Peyer's patch (tissue), 4 donors: ENCODE measurements at places on chromosomes 2 and 18.

DNA sequence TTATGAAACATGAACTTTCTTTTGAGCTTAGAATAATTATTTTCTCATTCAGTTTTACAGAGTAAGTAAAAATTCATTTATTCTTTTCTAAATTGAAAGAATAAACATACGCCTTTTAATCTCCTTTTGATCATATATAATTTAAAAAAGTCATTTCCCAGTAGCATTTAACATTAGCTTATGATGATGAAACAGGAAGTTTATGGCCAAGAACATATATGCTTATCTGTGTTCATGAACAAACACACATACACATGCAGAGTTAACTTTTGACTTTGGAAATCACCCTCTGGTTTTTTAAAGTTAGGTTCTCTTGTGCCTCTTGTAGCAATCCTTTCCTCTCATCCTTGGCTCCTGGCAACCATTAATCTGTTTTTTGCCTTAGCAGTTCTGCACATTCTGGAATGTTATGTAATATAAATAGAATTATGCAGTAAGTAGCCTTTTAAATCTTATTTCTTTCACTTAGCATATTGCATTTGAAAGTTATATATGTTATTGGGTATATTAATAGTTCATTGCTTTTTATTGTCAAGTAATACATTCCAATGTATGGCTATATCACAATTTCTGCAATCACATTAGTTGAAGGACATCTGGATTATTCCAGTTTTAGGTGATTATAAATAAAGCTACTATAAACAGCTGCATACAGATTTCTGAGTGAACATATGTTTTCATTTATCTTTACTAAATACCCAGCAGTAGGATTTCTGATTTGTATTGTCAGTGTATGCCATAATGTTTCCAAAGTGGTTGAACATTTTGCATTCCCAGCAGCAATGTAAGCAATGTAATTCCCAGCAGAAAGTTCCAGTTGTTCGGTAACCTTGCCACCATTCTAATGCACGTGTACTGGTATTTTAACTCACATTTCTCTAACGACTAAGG is 210.3 kb downstream of the ZRANB3 start:
- DNase-seq: no peak

DNA sequence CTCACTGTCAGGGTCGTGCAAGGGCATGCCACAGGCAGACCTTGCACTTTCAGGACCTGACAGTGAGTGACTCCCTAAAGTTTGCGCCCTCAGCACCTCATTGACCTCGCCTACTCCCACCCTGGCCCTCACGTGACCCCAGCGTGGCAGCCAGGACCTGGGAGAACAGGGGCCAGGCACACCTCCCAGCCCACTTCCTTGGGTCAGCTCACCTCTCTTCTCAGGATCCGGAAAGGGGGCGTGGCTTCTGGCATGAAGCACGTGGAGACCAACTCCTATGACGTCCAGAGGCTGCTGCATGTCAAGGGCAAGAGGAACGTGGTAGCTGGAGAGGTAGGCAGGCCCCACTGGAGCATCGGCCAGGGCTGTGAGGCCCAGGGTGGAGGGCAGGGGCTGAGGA is 8.8 kb downstream of the VIL1 start:
- DNase-seq: peak; percentile 41

DNA sequence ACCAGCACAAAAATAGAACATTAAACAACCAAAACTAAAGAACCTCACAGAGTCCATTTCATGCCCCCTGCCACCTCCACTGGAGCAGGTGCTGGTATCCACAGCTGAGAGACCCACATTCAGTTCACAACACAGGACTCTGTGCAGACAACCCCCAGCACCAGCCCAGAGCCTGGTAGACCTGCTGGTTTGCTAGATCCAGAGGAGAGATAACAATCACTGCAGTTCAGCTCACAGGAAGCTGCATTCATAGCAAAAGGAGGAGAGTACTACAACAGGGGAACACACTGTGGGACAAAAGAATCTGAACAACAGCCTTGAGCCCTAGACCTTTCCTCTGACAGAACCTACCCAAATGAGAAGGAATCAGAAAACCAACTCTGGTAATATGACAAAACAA is 326.7 kb downstream of the METTL4 start:
- DNase-seq: no peak

GRCh38 chr2:35410431-35411061 is 945.0 kb upstream of the CRIM1 start:
- no peak for DNase-seq

- no peak for DNase-seq
Observed at GRCh38 chr2:9228781-9229469, 22.3 kb downstream of the ASAP2 start.

- DNase-seq: no peak
Observed at GRCh38 chr18:34789768-34790344, 79.8 kb downstream of the DTNA start.

DNA sequence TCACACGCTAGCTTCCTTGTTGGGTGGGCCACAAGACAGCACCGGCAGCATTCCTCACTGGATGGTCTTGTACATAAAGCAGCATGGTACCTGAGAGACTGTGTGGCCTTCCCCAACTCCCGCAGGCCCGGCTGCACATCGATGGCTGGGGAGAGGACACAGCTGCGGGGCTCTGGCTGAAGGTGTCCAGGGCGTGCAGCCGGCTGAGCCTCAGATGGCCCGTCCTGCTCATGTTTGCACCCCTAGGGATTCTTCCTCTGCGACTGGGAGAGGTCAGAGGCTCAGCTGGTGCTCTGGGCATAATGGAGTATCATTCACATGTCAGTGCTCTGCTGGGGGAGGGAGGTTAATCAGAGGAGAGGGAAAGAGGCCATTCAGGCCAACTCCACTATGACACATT is 207.9 kb downstream of the SEPTIN10 start:
- no peak for DNase-seq

- DNase-seq: no peak
Observed at GRCh38 chr2:150090031-150090430, 397.4 kb downstream of the RND3 start.

DNA sequence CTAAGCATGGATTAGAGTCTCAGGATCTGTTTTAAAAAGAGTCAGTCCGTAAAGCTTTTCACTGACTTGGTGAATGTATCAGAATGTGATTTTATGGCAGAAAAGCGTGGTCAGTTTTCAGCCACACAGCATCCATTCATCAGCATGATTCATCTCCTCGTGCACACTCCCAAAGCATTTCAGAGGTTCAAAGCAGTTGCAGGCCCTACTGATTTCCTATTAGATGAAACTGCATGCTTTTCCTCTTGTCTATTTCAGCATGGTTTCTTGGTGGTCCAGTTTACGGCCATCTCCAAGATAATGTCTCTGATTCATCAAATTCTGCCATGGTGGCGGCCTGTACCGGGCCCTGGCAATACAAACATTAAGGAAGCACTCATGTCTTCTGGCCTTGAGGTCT is 4.8 kb upstream of the PARD6G start:
- no peak for DNase-seq

- no peak for DNase-seq
Observed at GRCh38 chr18:62976227-62976626, 260.9 kb downstream of the PHLPP1 start.

DNA sequence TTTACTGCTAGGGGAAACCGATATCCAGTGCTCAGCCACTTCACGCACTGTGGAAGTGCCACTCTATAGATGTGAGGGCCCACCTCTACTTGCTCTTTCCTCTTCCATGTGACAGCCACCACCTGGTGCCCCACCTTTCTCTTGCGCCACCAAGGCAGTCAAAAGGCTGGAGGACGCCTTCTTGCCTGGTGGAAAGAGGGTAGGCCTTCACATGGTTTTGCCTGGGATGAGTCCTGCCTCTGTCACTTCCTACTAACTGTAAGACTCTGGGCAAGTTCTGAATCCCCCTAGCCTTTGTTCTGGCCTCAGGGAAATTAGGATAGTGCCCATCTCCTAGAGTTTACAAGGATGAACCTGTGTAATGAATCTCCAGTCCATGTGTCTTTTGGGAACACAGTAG is 66.1 kb upstream of the ODC1 start:
- DNase-seq: no peak

DNA sequence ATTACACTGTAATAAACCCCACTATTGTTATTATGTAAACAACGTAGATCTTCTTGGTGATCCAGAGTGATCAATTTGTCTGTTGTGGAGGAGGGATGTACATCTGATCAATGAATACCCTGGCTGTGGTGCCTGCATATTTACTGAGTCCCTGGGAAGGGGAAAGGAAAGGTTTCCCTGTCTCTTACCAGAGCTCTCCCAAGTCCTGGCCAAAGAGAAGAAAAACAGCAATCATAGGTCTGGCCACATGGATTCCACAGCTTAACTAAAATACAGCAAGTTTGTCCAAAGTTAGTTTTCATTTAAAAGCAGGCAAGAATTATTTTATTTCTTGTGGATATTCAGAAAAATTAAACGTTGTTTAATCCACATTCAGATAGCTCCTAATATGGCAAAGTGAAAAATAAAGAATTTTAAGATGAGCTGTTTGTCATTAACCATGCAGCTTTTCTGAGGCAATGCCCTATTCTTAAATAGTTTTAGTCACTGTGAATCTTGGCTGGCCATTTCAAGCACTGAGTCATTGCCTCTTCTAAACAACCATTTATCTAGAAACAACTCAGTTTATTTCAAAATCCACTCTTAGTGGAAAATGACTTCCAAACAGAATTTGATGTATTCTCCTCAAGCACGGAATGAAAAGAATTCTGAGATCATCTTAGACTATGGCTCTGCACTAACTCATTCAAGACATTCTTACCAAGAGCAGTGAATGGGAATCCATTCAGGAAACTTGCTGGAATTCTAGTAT is 1004.4 kb upstream of the CDH2 start:
- DNase-seq: no peak

- no peak for DNase-seq
Observed at GRCh38 chr2:64251497-64252250, 107.5 kb upstream of the PELI1 start.

DNA sequence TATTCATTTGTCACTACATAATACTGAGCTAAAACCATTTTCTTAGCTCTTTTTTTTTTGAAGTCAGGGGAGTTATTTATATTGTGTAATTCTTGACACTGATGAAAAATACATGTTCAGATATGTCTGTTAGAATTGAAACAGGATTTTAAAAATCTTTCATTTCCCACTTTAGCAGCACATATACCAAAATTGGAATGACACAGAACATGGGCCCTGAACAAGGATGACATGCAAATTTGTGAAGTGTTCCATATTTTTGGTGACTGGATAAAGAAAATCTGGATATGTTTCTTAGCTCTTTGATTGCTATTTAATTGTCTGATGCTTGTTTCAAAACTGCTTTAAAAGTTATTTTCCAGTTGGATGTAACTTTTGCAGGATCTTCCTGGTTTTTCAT is 1963.9 kb upstream of the LRRTM1 start:
- no peak for DNase-seq

- no peak for DNase-seq
Observed at GRCh38 chr2:238974501-238975166, 126.7 kb downstream of the TWIST2 start.

DNA sequence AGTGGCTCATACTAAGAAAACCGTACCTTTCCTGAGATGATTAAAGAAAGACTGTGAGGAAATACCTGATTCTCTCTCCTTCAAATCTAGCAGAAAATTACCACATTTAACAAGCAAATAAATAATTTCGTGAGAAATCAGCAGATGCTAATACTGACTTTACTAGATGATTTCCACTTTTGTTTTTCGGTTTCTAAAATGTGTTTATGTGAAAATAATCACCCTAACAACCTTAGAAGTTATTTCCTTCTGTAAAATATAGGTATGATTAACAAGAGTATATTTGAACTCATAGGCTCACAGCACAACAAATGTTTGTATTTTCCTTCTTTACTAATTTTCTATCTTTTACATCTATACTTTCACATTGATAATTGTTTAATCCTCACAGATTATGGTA is 594.1 kb upstream of the FAM98A start:
- no peak for DNase-seq

DNA sequence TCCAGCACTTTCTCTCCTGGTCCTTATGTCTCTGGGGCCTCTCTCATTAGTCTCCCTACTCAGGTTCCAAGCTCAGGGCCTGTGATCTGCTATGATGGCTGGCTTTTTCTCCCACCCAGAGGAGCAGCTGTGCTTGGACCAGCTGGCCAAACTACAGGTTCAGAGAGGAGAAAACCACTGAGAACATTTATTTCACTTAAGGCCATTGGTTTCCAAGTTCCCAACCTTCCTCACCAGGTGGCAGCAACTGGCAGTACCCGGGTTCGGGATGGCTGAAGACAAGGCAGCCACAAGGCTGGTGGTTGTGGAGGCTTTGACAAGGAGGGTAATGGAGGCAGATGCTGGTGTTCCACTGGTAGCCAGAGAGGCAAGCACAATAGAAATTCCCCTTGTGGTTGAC is 29.9 kb upstream of the SELENOI start:
- DNase-seq: no peak

- no peak for DNase-seq
Observed at GRCh38 chr18:41745166-41746049, 209.6 kb upstream of the PIK3C3 start.

- DNase-seq: no peak
Observed at GRCh38 chr2:88265352-88266303, 95.5 kb downstream of the THNSL2 start.

GRCh38 chr2:236112466-236112865 is 55.7 kb downstream of the GBX2 start:
- DNase-seq: no peak

GRCh38 chr2:234761910-234762309 is 189.9 kb upstream of the SH3BP4 start:
- DNase-seq: no peak

DNA sequence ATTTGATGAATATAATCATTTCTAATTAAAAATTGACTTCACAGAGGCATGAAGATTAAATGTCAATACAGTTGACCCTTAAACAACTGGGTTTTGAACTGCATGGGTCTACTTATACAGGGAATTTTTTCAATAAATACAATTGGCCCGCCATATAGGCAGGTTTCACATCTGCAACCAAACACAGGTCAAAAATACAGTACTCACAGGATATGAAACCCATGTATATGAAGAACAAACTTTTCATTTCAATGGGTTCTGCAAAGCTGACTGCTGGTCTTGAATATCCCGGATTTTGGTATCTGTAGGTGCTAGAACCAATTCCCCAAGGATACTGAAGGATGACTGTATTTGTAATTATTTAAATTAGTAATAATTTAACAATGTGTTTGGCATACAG is 555.6 kb downstream of the EPHA4 start:
- DNase-seq: no peak

DNA sequence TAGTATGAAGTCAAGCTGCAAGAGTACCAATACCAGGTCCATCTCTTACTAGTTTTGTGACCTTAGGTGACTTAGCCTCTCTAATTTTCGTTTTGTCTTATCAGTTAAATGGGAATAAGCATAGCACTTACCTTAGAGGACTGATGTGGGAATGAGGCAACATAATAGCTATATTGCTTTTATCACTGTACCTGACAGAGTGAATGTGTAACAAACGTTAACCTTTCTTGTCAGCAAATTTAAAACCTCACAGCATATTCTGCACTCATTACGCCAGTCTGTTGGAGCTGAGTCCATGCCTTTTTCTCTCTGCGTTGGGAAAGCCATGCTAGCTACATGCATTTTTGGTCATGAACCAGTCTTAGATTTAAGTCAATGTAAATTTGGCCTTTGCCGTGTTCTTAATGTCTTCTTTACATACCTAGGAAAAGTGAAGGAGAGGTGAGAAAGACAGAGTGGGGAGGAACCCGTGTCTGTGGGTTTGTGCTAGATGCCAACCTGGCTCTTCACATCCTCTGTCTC is at the start of gene IL36B:
IL36B (minus strand) TSS at position 472 of the 522 bp plus-strand sequence.
- no peak for DNase-seq

- no peak for DNase-seq
Observed at GRCh38 chr18:70299393-70299792, 10.5 kb downstream of the SOCS6 start.

GRCh38 chr2:183829931-183830330 is 705.7 kb downstream of the NUP35 start:
- DNase-seq: no peak
